ENCODE measurements at places on chromosomes 1 and 21.

DNA sequence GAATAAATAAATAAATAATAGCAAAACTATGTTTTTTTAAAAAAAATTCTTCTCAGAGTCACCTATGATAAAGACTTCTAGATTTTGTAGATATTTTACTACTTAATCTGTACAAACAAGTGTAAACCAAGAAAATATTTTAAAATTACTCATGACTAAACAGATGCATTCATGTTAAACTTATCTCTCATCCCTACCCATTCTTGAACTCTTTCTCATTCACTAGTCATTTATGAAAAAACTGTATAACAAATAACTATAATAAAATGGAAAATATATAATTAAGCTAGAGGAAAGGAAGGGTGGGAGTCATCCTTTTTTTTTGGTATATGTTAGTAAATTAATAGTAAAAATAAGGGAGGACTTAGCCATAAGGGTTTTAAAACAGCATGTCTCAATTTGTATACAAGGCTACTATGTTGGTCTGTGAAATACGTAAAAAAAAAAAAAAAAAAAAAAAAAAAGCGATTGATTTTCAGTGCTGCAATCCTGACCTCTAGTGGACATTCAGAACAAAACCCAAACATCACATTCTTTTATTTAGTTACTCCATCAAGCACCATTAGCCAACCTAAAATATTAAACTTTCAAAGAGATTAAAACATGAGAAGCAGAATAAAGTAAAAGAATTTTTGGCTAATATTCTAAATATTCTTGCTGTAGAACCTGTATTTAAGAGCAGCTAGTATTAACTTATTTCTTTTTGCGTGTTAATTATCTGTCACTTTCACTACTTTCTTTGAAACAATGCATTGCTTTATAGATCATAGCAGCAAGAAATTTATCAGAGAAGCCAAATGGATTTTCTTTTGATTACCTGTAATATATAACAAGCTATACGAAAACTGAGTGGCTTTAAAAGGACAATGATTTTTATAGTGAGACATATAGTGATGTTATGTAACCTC is 255.8 kb upstream of the CACYBP start:
- peak; percentile 18 for DNase-seq

DNA sequence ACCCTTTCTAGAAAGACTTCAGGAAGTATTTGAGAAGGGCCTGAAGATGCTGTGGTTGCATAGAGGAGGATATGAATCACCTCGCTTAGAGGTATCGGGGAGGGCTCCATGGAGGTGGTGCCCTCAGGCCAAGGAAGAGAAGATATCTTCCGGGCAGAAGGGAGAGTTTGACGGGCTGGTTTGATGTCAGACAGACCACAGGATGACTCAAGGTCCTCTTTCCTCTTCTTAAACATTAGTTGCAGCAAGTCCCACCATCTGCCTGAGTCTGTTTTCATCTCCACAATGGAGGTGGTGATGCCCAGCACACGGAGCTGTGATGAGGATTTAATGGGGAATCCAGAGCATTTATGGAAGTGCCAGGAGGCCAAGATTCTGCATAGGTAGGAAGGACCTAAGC is 25.1 kb upstream of the RUNX3 start:
- DNase-seq: no peak

- peak; percentile 66 for DNase-seq
These were observed 27.5 kb upstream of the EPB41 start for GRCh38 chr1:28886731-28887418.

- no peak for DNase-seq
These were observed 302.6 kb upstream of the RRP15 start for GRCh38 chr1:217982331-217983050.

- no peak for DNase-seq
These were observed 3.5 kb downstream of the KIAA1614 start for GRCh38 chr1:180916012-180916770.

DNA sequence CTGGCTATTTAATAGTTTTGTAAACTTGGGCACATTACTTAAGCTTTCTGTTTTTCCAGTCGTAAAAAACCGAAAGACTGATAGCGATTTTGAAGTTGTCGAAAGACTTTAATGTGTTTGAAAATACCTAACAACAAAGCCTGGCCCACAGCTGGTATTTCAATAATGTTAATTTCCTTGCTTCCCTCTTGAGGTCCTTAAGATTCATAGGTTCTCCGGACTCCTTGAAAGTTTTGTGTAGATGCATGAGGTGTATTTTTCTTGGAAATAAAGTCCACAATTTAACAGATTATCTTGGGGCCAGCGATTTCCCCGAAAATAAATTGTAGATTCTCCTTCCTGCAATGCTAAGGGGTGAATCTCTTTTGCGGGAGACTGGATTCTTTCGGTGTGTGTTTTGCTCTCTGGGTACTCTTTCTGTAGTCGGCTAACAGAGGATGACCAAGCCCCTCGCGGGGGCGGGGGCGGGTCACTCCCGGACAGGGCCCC is 735 bp upstream of the YTHDF2 start:
- no peak for DNase-seq

DNA sequence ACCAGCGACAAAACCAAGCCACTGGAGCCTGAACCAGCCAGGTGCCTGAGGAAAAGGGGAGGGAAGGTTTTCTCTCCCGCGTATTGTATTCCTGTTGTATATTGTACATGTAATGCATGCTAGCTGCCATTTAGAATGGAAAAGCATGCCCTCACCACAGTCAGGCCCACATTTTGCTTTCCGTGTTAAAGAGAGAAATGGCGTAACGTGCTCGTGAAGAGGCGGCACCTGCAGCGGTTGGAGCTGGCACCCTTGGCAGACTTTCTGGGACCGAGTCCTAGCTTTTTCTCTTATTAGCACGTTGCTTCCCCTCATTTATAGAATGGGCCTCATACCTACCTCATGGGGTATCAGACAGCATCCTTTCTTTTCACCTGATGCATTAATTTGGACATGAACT is 135.3 kb upstream of the IRF2BP2 start:
- no peak for DNase-seq

DNA sequence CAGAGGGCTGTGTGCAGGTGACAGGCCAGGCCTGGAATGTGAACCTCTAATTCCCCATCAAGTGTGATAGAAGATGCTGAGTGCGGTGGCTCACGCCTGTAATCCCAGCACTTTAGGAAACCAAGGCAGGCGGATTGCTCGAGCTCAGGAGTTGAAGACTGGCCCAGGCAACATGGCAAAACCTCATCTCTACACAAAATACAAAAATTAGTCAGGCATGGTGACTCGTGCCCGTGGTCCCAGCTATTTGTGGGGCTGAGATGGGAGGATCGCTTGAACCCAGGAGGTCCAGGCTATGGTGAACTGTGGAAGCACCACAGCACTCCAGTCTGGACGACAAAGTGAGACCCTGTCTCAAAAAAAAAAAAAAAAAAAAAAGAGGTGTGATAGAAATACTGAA is 40.1 kb upstream of the PUM1 start:
- DNase-seq: no peak

GRCh38 chr1:53163291-53163768 is 20.9 kb upstream of the SLC1A7 start:
- no peak for DNase-seq

GRCh38 chr1:54805466-54805865 is 4.3 kb upstream of the TTC22 start:
- no peak for DNase-seq

- DNase-seq: no peak
These were observed 13.8 kb downstream of the INTS7 start for GRCh38 chr1:212021563-212021962.

- DNase-seq: no peak
These were observed 11.1 kb upstream of the MIA3 start for GRCh38 chr1:222606757-222607156.

- DNase-seq: no peak
These were observed 1266.0 kb upstream of the ADGRL2 start for GRCh38 chr1:80534606-80535360.

- DNase-seq: no peak
These were observed 319.4 kb downstream of the TGFB2 start for GRCh38 chr1:218664385-218665170.

DNA sequence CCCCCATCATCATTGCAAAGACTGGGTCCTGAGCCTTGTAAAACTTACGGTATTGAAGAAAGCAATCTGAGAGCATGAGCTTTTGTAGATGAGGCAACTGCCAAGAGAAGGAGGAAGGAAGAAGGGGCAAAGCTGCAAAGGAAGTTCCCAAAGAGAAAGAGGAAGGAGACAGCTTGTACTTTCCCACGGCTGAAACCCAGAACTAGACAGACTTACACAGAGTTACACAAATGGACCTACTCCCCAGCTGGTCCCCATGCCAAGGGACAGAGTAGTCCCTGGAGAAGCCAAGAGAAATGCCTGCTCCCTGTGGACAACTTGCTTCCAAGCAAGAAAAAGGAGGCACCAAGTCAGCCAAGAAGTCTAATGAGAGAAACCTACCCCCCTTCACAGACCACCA is 22.6 kb downstream of the SLC5A9 start:
- DNase-seq: no peak

DNA sequence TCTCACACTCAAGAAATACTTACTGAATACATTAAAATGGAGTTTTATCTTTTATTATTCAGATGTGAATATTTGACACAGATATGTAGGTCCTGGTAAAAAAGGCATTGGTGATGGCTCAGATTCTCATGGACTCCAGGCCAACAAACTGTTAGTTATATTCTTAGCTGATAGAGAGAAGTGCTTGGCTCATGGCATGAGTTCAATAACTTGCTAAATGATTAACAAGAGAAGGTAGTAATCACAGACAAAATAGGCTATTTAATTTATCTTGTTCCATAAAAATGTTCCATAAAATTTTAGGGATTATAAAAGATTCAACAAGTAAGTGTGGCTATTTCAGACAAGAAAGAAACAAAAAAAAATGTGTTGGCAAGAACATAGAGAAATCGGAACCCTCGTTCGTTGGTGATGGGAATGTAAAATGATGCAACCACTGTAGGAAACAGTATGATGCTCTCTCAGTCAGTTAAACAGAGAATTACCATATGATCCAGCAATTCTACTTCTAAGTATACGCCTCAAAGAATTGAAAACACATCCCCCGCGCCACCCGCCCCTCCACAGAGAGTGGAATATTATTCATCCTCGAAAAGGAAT is 737.8 kb upstream of the ADAMTS5 start:
- no peak for DNase-seq

GRCh38 chr1:157359314-157360022 is 192.8 kb downstream of the FCRL5 start:
- DNase-seq: no peak

- DNase-seq: no peak
These were observed 169.7 kb downstream of the ATG4C start for GRCh38 chr1:62953633-62954032.

- DNase-seq: no peak
These were observed 22.0 kb upstream of the SLC26A9 start for GRCh38 chr1:205965036-205965884.

DNA sequence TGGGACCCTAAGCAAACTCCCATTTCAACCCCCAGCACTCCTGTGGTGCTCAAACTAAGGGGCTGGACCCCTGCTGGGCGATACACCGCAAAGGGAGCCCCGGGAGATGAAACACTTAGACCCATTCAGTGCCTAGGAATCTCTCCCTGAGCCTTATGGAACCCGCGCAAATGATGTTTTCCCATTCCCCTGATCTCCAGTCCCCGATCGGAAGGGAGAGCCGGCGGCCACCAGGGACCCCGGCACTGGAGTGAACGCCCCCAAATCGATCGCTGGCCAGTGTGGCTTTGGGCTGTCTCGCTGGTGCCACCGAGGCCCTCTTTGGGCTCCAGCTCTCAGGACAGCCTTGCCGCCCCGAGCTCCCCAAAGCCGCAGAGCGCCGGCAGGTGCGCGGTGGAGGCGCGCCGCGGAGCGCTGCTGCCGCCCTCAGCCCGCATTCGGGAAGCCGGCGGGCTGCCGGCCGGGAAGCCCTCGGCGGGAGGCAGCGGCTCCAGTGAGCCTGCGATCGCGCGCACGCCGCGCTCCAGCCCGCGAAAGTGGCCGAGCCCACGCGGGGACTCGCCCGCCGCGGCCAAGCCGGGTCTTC is 1.1 kb downstream of the PLXNA2 start:
- no peak for DNase-seq

GRCh38 chr1:59410457-59410856 is 113.6 kb downstream of the FGGY start:
- no peak for DNase-seq

- DNase-seq: no peak
These were observed 54.8 kb upstream of the SH3GLB1 start for GRCh38 chr1:86649618-86650017.

- DNase-seq: no peak
These were observed 4.1 kb downstream of the GPSM2 start for GRCh38 chr1:108880850-108881249.

GRCh38 chr21:39022466-39022862 is 160.8 kb downstream of the PSMG1 start:
- DNase-seq: no peak

DNA sequence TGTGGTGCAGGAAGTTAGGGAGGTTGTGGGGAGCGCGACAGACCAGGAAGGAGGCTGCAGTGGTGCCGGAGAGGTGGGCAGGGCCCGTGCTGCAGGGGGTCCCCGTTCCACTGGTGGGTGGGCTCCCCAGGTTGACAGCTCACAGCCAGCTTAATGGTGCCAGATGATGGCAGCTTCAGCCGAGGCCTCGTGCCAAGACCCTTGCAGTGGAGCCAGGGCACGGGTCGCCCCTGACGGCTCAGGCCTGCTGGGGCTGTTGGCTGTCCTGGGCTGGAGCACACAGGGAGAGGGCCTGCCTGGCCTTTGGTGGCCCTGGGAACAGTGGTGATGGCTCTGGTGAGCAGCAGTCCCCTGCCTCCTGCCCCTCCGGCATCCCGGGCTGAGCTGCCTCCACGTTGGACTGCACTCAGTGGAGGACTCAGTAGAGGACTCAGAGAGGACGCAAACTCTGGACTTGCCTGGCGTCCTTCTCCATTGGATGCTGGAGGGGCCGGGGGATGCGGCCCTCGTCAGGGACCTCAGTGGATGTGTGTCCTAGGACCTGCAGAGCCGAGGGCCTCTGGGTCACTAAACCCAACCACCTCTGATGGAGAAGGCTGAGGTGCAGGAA is 46.8 kb upstream of the CCDC27 start:
- no peak for DNase-seq

DNA sequence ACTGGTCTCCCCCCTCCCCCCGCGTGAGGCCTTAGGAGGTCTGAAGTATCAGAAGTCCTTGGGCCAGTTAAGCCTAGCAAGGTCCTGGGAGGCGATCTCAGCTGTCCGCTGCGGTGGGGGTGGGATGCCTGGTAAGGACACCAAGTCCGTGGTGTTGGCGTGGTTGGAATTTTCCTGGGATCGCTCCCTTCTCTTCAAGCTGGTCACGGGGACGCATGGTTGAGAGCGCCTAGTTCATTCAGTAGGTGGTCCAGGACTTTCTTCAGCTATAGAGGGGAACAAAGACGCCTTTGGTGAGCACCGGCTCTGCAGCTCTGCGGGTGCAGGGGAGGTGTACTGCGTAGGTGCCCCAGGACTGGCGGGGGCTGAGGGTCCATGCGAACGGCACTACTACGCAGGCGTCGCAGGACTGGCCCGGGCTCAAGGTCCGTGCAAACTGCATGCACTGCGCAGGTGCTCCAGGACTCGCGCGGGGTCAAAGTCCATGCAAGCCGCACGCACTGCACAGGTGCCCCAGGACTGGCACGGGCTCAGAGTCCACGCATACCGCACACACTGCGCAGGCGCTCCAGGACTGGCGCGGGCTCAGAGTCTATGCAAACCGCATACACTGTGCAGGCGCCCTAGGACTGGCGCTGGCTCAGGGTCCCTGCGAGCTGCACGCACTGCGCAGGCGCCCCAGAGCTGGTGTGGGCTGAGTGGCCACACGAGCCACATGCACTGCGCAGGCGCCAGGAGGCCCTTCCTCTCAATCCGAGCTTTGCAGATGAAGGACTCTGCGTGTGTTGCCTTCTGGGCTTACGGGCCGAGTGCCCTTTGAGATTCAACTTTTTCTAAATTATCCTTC is 36.6 kb upstream of the HMGN1 start:
- DNase-seq: no peak
